ENCODE measurements at places on chromosomes 12 and 14. TPM values are rescaled to one million over a fixed set of nuclear protein-coding genes. Genes with fewer than 3 reads are reported as not detected.

GRCh38 chr14:95833429-95833828 is 43.2 kb upstream of the TUNAR start:
- DNase-seq = no peak
- H3K4me3 ChIP-seq = no peak overlapping the region

Gene C14orf39
- total RNA-seq = not detected

GRCh38 chr14:95769976-95770375 is 56.1 kb upstream of the TCL1A start:
- no peaks in the 10 kb centered on the region for H3K36me3 ChIP-seq
- no peaks in the 10 kb centered on the region for H3K27me3 ChIP-seq
- H3K4me3 ChIP-seq = no peak overlapping the region
- no peak overlapping the region for H3K27ac ChIP-seq
- H3K4me1 ChIP-seq = no peaks in the 10 kb centered on the region

Gene KRT7
- total RNA-seq = 695 TPM

DNA sequence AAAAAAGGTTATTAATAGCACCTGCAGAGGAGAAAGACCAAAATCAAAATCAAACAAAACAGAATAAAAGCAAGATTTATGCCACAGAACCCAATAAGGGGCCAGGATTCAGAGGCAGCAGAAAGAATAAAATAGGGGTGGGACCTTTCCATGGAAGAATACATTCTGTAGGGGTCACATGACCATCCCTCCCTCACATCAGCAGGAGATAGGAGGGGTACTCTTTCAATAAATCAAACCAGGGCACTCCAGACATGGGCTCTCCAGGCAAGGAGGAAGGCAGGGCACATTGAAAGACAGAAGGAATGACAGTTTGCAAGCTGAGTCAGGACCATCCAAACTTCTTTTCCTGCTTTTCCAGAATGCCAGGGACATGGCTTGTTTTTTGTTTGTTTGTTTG is 39.8 kb downstream of the OTX2 start:
- H3K36me3 ChIP-seq = no peaks in the 10 kb centered on the region
- no peak for DNase-seq
- H3K4me1 ChIP-seq = no peaks in the 10 kb centered on the region
- no peak overlapping the region for H3K4me3 ChIP-seq
- no peak overlapping the region for H3K27ac ChIP-seq

DNA sequence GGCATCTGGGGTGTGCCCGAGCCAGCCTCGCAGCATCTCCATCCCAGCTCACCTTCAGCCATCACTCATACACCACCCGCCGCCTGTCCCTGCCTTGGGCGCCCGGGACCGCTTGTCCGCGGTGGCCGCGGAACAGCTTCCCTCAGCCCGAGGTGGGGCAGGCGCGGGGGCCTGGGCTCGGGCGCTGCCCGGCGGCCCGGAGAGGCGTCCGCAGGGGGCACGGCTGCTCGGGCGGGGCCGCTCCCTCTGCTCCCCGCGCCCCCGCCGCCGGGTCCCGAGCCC is 430 bp downstream of the SLC41A2 start:
- H3K27ac ChIP-seq = peak overlapping the region; percentile 88
- H3K4me3 ChIP-seq = peak overlapping the region; percentile 91
- H3K4me1 ChIP-seq = peaks cover 18% of the 10 kb centered on the region
- no peaks in the 10 kb centered on the region for H3K36me3 ChIP-seq
- no peaks in the 10 kb centered on the region for H3K27me3 ChIP-seq
- no peak for DNase-seq

Gene LPAR5
- 2.3 TPM for total RNA-seq

Gene WSCD2
- 0.89 TPM for total RNA-seq

DNA sequence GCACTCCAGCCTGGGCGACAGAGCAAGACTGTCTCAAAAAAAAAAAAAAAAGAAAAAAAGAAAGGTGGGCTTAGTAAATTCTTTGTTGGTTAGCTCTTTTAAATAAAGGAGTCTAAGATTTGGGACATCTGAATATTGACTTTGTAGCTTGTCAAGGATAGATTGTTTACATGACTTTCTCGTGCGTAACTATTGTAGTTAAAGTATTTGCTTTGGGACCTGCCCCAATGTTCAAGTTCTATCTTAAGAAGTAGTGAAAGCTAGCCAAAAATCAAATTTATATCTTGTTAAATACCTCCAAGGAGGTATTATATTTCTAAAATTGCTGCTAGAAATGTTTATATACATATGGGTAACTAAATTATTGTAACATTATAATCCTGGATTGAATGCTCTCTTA is 32.4 kb downstream of the PTPN21 start:
- H3K4me3 ChIP-seq = no peak overlapping the region
- H3K4me1 ChIP-seq = peaks cover 8% of the 10 kb centered on the region
- no peaks in the 10 kb centered on the region for H3K27me3 ChIP-seq
- H3K27ac ChIP-seq = no peak overlapping the region
- no peaks in the 10 kb centered on the region for H3K36me3 ChIP-seq

DNA sequence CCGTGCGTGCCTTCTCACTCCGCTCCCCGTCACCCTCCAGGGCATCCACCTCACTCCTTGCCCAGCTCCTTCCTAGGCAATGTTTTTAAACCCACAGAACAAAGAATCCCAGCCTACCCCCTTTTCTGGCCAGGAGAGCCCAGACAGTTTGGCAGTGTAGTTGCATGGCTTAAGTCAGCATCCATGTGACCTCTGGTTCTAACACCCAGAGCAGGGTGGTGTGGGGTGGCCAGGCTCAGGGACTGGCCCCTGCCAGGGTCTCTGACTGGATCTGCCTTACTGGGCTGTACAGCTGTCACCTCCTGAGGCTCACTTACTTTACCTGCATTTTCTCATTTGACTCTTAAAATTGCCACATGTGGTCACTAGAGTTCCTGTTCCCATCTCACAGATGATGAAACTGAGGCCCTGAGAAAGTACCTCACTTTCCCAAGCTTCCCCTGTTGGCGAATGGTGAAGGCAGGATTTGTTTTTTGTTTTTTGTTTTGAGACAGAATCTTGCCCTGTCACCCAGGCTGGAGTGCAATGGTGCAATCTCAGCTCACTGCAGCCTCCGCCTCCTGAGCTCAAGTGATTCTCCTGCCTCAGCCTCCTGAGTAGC is 18.3 kb downstream of the SDS start:
- no peaks in the 10 kb centered on the region for H3K4me1 ChIP-seq
- H3K27me3 ChIP-seq = no peaks in the 10 kb centered on the region
- H3K36me3 ChIP-seq = peaks cover 86% of the 10 kb centered on the region
- no peak overlapping the region for H3K27ac ChIP-seq
- no peak overlapping the region for H3K4me3 ChIP-seq

DNA sequence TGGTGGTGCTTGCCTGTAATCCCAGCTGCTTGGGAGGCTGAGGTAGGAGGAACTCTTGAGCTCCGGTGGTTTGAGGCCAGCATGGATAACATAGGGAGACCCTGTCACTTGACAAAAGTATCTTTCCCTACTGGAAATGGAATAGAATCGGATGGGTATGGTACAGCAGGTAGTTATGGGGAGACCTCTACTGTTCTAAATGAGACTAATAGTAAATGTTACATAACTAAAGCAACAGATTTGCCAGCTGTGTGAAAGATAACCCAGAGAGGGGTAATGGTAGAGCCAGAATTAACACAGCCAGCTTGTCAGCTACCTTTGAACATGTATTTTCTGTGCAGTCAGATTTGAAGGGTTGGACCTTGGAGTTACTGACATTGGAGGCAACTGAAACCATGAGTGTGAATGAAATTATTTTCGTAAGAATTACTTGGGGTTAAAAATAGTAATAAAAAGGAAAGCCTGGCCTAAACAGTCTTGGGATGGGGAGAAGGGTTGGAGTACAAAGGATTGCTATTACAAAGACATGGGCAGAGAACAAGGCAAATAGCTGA is 21.7 kb upstream of the NUP107 start:
- H3K4me1 ChIP-seq = no peaks in the 10 kb centered on the region
- H3K27me3 ChIP-seq = no peaks in the 10 kb centered on the region
- H3K4me3 ChIP-seq = no peak overlapping the region
- no peaks in the 10 kb centered on the region for H3K36me3 ChIP-seq
- DNase-seq = no peak
- H3K27ac ChIP-seq = no peak overlapping the region

DNA sequence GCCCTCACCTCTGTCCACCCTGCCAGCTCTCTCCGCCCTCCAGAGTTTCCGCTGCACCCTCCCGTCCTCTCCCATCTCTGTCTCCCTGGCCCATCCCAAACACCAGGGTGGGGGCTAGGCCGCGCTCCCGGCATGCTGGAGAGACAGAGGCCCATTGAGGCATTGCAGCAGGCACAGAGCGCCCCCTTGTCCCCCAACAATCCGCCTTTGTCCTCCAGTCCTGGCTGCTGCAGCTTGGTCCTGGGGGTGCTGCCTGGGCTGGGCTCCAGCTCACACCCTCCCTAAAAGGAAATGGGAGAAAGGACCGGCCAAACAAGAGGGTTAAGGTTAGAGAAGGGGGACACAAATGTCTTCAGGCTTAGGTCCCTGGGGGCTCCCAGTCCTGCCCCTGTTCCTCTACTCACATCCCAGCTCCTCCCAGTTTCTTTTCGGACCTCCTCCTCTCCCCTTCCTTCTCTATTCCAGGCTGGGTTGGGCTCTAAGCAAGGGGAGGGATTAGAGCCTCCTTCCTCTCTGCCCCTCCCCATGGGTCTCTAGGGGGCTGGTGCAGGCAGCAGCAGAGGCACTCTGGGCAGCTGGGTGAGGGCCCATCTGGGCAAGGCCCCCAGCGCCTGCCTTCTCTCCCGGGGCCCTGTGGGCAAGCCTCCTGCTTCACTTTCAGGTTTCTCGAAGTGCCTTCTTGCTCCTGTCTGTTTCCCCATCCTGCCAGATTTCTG is at the start of gene CMTM5:
TSS of gene CMTM5 (plus strand) at position 565 of the 716 bp plus-strand sequence. CDS start 206 bp downstream, outside the sequence.
- no peaks in the 10 kb centered on the region for H3K27me3 ChIP-seq
- H3K4me3 ChIP-seq = no peak within 1 kb of the TSS
- no peak within 1 kb of the TSS for H3K27ac ChIP-seq
- H3K4me1 ChIP-seq = peaks cover 5% of the 10 kb centered on the region
- no peak for DNase-seq

DNA sequence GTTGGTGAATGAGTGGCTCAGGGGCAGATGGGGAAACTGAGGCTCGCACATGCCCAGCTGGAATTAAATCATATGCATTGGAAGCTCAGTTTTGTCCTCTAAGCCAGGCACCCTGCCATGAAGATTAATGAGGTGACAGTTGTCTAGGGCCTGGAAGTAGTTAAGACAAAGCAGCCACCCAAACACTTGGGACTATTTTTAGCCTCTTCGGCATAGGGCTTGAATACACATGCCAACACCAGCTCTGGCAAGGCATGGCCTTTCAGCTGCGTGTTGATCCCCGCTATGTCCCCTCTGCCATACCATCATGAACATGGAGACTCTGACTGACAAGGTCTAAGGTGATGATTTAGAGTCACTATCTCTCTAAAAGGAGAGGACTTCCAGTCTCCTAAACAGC is 250.2 kb downstream of the KSR2 start:
- no peak overlapping the region for H3K27ac ChIP-seq
- DNase-seq = no peak
- no peaks in the 10 kb centered on the region for H3K4me1 ChIP-seq
- no peaks in the 10 kb centered on the region for H3K36me3 ChIP-seq
- H3K4me3 ChIP-seq = no peak overlapping the region

GRCh38 chr12:107822356-107822755 is 47.9 kb downstream of the ASCL4 start:
- no peak overlapping the region for H3K27ac ChIP-seq
- H3K4me1 ChIP-seq = no peaks in the 10 kb centered on the region
- DNase-seq = no peak
- no peaks in the 10 kb centered on the region for H3K27me3 ChIP-seq
- H3K36me3 ChIP-seq = no peaks in the 10 kb centered on the region

- peak overlapping the region; percentile 9 for H3K27ac ChIP-seq
- no peaks in the 10 kb centered on the region for H3K27me3 ChIP-seq
- no peaks in the 10 kb centered on the region for H3K36me3 ChIP-seq
- peaks cover 41% of the 10 kb centered on the region for H3K4me1 ChIP-seq
- no peak for DNase-seq
Measured at GRCh38 chr12:123109319-123109772, 41.5 kb downstream of the PITPNM2 start.

Gene GPRC5D
- 0.66 TPM for total RNA-seq

Gene OTX2
- not detected for total RNA-seq

GRCh38 chr12:59742841-59743240 is 147.0 kb downstream of the SLC16A7 start:
- no peak overlapping the region for H3K4me3 ChIP-seq
- H3K36me3 ChIP-seq = no peaks in the 10 kb centered on the region
- H3K27me3 ChIP-seq = no peaks in the 10 kb centered on the region
- no peak overlapping the region for H3K27ac ChIP-seq
- DNase-seq = no peak
- H3K4me1 ChIP-seq = no peaks in the 10 kb centered on the region

DNA sequence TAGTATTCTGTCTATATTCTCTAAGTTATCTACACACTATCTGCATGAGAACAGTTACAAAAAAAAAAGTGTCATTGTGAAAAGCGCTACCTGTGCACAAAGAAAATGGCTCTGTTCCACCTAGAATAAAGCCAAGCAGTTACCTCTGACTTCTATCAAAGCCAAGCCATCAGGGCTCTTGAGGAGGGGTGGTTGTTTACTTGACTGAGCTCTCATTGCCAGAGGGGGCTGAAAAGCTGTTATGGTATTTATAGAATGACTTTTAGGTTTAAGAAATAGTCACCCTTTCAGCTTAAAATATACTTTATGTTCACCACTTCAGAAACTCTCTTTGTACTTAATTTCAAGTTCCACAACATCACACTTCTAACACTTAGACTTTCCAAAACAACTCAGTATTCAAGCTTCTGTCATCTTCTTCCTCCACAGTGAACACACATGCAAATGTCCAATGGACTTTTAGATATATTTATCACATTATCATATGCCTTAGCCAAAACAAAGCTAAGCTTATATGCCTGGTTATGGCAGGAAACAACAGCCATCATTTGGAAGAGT is 7.5 kb downstream of the ITPR2 start:
- H3K4me1 ChIP-seq = no peaks in the 10 kb centered on the region
- no peaks in the 10 kb centered on the region for H3K27me3 ChIP-seq
- no peaks in the 10 kb centered on the region for H3K36me3 ChIP-seq
- DNase-seq = no peak
- H3K27ac ChIP-seq = no peak overlapping the region

Gene FBLN5
- total RNA-seq = 196 TPM

- H3K27me3 ChIP-seq = no peaks in the 10 kb centered on the region
- no peak for DNase-seq
- no peak overlapping the region for H3K27ac ChIP-seq
Measured at GRCh38 chr14:90665321-90666000, 150.8 kb downstream of the TTC7B start.

DNA sequence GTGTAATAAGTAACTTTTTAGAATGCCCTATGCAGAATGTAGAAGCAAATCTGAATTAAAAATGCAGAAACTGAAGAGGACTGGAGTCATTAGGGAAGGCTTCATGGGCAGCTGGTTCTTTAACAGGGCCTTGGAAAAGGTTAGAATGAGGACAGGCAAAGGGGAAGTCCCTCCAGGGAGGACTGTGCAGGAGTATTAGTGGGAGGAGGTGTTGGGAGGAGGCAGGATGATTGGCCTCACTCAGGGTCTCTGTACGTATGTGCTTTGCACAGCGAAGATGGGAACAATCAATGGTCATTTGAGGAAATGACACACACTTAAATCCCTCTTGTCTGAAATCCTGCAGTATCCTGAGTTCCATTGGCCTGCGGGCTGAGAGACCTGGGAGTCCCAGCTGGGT is 119.7 kb downstream of the PTCSC3 start:
- no peak overlapping the region for H3K27ac ChIP-seq
- DNase-seq = no peak
- H3K27me3 ChIP-seq = no peaks in the 10 kb centered on the region
